ENCODE measurements at places on chromosomes 7 and 10.

DNA sequence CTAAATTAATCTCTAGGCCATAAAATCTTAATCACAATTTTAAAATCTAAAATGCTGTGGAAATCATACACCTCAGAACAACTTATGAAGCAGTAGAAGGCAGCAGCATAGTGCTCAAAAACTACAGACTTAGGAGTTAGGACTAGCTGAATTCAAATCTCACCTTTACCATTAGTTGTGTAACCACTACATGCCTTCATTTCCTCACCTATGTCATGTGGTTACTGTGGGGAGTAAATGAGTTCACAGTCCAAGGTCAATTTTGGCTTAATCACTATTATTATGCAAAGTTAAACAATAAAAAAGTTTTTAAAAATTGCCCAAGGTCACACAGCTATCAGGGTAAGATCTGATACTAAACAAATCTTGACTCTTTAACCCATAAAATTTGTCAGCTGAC, 37.0 kb downstream of the SNX13 start:
- DNase-seq: no peak

DNA sequence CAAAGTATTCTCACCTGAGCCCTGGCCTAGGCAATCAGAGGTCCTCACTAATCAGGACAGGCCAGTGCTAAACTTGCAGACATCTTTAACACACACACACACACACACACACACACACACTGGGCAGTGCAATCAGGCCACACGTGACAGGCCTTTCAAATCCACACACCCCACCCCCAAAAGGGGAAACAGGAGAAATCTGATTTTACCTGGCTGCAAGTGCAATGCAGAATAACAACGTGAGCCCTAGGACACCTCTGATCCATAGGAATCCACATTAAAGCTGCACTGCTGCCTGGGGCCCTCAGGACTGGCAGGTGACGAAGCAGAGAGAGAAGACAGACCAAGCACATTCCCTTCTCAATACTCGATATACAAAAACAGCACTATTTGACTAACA, 218.9 kb downstream of the FAM107B start:
- no peak for DNase-seq

GRCh38 chr10:34885898-34886297, 70.8 kb upstream of the PARD3 start:
- DNase-seq: no peak

GRCh38 chr7:156056534-156056933, 244.3 kb upstream of the SHH start:
- DNase-seq: no peak

DNA sequence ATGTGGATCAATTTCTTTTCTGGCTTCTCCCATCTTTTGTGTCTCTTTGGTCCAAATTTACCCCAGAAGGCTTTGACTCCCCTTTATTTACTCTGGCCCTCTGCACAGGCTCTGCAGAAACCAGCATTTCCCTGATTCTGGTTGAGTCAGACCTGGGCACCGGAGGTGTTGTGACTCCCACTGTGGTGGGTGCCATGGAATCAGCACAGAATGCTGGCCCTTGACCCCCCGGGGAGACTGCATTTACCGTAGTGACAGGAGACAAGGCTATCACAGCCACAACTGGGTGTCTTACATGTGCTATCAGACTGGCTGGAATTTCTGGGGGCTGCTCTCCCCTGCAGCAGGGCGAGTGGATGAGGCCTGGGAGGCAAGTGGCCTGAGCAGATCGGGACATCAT, 37.6 kb downstream of the PLXDC2 start:
- DNase-seq: no peak

DNA sequence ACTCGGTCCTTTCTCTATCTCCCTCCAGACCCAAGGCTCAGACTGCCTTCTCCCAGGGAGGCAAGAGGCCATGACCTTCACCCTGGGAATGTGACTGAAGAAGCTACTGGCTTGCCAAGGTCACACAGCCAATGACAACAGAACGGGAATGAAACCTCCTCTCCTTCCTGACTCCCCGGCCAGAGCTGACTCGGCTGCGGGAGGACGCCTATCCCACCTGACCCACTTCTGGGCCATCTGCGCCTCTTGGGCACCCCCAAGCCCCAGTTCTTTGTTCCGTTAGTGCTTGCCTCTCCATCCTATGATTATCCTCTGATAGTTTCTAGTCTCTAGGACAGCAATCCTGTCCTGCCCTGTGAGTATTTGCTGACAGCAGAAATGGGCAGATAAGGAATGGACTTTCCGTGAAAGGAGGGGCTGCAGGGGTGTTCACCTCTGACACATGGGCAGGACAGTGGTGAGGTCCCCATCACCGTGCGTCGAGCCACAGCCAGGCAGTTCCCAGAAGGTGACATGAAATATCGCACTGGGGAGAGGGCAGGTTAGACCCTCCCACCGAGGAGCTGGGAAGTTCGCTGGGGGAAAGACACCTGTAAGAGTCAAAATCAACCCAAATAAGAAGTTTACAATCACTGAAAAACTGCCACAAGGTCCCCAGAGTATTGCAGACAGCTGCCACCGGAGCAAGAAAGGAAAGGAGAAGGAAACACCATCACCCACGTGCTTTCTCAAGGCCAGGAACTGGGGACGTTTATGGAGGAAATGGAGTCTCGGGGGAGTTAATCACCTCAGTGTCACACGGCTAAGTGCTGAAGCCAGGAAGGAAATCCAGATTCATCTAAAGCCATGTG, 63.0 kb downstream of the INSIG1 start:
- no peak for DNase-seq

DNA sequence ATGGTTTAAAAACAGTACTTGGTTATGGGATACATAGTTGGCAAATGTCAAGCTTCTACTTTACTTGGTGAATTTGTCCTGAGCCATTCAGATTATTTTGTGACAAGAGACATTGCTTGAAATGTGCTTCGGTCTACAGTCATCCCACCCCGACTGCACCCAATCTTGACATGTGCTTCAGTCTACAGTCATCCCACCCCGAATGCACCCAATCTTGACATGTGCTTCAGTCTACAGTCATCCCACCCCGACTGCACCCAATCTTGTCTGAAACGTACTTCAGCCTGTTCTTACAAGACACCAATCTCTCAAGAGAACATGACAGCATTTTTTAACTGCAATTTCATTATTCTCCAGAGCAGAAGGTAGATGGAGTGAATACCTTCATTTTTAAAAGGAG, 47.8 kb downstream of the PRKCQ start:
- no peak for DNase-seq

GRCh38 chr7:41942468-41943093, 239.7 kb upstream of the INHBA start:
- DNase-seq: no peak

- no peak for DNase-seq
Measured at GRCh38 chr7:512541-513311, 6.9 kb downstream of the PDGFA start.

DNA sequence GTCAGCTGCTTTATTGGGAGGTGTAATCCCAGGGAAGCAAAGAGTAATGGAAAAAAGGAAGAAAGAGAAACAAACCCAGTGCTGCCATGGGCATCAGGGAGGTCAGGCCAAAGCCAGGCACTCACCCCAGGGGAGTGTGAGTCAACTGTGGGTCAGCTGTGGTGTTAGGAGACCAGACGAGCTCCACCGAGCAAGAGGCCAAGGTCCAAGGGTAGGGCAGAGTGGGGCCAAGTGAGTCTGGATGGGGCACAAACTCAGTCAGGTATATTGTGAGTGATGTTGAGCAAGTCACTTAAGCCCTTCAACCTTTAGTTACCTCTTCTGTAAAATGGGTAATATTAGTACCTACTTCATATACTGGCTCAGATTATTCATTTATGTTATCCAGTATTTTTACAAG, 30.4 kb upstream of the CDK13 start:
- no peak for DNase-seq

DNA sequence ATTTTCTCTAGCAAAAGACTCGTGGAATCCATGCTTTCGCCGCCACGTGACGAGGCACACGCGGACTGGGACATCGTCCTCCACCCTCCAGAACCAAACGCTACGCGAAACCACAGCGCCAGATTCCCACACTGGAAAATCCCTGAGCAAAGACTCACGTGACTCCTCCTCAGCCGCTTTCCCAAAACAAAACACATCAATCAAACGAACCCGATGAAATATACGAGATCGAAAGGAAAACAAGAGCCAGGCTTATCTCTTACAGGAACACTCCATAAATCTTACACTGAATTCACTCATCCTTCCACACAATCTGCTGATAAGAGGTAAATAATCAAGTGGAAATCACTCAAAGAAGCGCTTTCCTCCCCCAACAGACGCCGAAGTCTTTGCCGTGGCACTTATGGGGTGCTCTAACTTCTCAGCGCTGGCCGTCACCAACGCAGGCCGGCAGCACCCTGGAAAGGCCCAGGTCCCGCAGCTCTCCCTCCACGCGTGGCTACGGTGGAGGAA, 23.8 kb downstream of the DIP2C start:
- DNase-seq: no peak

GRCh38 chr10:21637795-21638194, 103.8 kb downstream of the MLLT10 start:
- DNase-seq: no peak

DNA sequence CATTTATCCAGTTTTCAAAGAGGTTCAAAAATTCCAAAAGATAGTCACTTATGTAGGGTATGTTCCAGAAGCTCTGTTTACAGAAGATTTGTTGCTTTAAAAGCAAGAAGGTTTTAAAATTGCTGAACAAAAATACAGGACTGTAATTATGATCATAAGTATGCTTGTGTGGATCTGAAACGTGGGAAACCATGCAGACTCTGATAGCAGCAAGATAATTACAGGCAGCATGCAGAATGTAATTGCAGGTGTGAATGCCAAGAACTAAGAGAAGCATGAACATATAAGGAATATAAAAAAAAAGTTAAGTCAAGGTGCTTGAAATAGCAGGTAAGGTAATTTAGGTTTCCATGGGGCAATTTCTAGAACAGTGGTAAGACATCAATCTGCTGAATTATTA, 405.7 kb downstream of the ARL4A start:
- DNase-seq: no peak

DNA sequence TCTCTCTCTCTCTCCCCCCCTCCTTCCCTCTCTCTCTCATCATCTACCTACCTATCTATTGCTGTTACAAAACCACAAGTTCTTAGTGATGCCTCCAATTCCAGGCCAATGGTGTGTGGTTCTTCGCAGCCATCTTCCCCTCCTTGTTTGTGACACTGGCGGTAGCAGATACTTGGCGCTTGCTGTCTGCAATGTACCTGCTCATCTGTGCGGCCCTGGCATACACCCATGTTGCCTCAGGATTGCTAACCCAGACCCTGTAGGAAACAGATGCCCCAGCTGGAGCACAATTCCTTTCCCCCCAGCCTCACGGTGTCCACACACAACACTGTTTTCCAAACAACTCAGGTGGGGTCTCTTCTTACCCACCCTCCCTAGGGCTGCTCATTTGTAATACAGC, 13.6 kb upstream of the DPYSL4 start:
- DNase-seq: no peak

- DNase-seq: no peak
Measured at GRCh38 chr10:73843261-73843660, 31.1 kb downstream of the CAMK2G start.

DNA sequence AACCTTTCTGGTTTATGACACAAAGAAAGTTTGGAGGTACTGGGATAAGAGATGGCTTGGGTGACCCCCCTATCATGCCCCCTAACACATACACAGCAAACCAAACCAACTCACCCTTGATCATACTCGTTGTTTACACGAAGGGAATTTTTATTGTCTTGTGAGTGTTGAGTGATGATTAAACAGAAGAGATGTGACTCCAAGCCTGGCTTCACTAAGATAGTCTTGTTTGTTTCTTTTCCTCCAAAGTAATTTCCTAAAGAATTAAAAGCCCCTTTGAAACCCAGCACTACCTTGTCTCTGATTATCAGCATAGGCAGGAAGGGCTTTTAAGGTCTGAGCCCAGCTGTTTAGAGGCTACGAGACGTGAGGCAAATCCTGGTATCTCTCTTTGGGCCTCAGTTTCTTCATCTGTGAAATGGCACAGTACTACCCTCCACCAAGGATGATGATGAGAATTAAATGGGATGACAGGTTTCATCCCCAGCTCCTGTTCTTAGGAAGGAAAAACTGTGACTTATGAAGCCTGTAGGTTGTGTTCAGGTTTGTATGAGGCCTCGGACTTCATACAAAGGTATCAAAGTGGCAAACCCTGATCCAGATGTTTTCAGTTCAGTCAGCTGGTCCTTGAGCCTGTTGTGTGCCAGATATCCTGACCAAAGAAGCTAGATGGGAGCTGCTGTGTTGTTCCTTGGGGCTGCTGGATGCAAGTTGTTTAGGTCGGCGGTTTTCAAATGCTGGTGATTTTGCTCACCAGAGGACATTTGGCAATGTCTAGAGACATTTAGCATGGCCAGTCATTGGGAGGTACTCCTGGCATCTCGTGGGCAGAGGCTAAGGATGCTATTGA, 51.8 kb downstream of the TCF7L2 start:
- DNase-seq: no peak

- no peak for DNase-seq
Measured at GRCh38 chr10:49071160-49071761, 44.1 kb downstream of the VSTM4 start.

GRCh38 chr7:156842317-156842716, 50.7 kb downstream of the LMBR1 start:
- DNase-seq: no peak

DNA sequence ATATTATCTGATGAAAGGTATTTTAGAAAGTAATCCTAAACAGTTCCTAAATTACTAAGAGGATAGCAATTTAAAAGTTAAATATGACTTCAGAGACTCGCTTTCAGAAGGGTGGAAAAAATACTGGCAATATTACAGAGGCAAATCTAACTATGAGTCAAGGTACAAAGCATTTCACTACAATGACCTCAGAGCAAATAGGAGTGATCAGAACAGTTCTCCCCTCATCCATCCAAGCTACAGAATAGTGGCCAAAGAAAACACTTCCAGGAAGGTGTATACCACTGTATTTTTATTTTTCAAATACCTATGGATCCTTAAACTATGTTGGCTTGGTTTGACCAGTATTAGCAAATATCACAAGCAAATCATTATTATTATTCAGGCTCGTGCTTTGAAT, 112.8 kb upstream of the ODAD2 start:
- no peak for DNase-seq

- DNase-seq: no peak
Measured at GRCh38 chr7:151088856-151089699, 2.8 kb downstream of the AGAP3 start.

GRCh38 chr10:126599949-126600682, 70.4 kb downstream of the C10orf90 start:
- no peak for DNase-seq

- no peak for DNase-seq
Measured at GRCh38 chr7:90816511-90817142, 220.5 kb downstream of the CDK14 start.

GRCh38 chr10:95221124-95221523, 27.1 kb downstream of the ACSM6 start:
- no peak for DNase-seq

DNA sequence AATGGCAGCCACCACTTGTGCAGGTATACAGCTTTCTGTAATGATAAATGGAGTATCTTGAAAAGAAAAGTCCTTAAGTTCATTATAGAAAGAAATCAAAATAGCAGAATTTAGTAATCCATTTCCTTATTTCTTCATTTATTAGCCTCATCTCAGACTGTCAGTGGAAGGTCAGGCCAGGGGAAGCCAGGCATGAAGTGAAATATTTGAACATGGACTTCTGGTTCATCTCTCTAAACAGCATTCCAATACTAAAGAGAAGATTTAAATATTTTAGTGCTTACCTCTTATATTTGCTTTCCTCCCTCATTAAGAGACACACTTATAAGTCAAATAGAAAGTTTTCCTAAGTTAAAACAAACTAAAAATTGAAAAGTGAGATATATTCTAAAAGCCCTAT, 26.8 kb downstream of the TRDMT1 start:
- no peak for DNase-seq

Measured in cerebellar nuclear complex (tissue), 1 donor.